ENCODE measurements at places on chromosomes 1 and 21.
A peak's percentile ranks its signal among the peaks of the same experiment; 100 is the strongest.

DNA sequence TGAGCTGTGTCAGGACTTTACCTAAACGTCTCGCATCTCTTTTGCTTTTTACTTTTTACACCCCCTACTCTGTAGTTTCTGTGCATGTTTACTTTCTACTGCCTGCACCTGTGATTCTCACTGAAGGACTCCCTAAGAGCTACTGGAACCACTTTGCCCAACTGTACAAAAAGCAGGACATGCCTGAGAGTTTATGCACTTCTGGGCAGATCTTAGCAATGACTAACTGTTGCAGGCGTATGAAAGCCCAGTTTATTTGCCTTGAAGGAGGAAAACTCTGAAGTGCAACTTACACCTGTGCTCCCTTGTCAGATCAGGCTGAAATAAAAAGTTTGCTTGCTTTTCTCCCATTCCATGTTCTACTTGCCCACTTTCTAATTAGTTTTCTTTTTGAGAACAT, 467.0 kb upstream of the USP24 start:
- DNase-seq, result no peak

- no peak for DNase-seq
Measured at GRCh38 chr1:53311702-53312305, 16.1 kb downstream of the LRP8 start.

DNA sequence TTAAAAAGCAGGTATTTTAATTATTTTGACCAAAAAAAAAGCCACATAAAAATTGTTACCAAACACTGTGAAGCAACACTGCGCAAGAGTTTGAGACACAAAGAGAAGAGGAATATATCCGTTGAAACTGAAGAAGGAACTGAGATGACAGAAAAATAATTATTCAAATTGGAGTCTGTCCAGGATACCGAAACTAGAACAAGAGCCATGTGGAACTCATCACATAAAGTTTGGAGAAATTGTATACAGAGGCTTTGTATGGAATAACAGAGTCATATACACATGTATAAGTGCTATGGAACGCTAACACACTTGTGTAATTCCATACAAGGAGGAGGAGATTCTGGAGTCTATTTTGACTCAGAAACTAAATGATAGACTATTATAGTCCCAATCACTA, 675.1 kb upstream of the ADGRL2 start:
- no peak for DNase-seq

DNA sequence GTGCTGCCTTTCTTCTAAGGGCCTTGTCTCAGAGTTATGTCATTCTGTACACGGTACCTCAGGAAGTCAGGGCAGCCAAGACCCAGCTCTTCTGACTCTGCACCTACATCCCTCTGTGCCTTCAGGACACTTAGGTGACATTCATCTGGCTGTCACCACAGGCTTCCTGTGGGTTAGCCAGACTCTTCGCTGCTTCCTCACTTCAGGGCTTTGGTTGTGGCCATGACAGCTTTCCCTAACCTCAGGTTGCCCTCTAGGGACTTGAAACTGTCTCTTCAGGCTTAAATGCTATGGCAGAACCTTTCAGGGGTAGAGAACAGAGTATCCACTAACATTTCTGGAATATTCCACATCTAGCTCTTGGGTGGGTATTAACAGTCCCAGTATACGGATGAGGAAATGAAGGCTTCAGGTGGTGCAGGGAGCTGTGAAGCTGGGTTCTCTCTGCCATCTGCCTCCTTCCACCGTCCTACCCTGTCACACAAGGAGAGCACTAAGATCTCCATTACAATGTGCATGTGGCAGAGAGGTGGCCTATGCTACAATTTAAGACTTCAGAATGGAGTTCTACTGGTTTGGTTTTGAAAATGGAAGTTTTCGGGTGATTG, 9.9 kb downstream of the TSSK3 start:
- peak; percentile 94 for DNase-seq

DNA sequence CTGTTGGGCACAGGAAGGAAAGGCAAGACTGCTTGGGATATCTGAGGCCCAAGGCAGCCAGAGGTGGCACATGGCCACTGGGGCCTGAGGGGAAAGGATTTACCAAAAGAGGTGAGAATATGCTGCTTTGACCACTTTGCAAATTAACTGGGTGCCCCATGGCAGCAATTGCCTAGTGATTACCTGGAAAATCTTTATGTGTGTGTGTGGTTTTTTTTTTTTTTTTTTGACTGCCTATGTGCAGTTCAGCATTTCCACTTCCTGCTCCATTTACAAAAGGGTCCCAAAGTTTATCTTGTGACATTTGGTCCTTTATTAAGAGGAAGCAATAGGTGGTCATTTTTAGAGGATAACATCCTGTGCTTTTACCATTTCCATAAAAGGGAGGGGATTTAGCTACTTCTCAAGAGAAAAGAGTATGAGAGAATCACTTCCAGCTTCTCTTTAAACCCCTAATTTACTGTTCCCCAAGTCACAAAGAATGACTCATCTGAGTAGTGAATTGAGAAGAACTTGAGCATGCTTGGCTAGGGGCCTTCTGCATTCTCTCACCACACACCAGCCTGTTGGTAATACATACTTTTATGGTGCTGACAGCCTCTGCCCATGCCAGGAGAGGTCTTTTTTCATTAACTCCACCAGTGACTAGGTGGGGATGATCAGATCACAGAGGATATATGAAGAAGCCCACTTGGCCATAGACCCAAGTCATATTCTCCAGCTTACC, 52.1 kb downstream of the SYDE2 start:
- no peak for DNase-seq

GRCh38 chr1:12140016-12140415, 26.8 kb upstream of the TNFRSF1B start:
- DNase-seq, result no peak

DNA sequence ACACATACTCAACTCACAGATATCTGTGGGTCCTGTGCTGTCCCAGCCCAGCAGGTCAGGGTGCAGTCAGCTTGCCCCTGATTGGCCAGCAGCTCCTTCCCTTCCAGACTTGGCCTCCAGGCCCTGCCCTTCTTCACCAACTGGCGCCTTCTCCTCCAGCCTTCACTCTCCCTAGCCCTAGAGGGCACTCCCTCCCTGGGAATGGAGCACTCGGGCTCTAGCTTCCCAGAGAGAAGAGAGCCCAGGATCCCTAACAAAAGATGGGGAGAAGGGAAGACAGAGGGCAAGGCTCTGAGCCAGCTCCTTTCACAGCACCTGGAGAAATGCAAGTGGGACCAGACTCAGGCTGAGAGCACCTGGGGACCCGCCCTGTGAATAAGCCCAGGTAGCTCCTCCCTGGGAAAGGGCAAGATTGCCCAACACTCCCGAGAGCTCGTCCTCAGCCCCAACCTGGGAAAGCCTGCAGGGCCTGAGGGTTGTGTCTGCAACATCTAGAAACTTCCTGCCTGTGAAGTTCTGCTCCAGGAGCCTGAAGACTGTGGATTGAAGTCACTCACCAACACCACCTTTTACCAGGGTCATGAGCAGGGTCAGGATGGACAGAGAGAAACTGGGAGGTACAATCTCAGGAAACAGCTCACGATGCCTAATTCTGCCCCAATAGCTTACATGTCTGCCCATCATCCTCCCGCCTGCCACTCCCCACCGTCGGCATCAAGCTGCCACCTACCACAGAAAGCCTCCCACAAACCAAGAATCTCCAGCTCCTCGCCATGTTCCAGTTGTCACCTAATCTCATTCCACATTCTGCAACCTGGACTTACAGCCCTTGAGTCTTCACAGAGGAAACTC, at the start of gene PGLYRP4:
Gene PGLYRP4 (minus strand): TSS at position 331 of the 852 bp plus-strand sequence. CDS start 909 bp downstream, outside the sequence.
- DNase-seq, result no peak

DNA sequence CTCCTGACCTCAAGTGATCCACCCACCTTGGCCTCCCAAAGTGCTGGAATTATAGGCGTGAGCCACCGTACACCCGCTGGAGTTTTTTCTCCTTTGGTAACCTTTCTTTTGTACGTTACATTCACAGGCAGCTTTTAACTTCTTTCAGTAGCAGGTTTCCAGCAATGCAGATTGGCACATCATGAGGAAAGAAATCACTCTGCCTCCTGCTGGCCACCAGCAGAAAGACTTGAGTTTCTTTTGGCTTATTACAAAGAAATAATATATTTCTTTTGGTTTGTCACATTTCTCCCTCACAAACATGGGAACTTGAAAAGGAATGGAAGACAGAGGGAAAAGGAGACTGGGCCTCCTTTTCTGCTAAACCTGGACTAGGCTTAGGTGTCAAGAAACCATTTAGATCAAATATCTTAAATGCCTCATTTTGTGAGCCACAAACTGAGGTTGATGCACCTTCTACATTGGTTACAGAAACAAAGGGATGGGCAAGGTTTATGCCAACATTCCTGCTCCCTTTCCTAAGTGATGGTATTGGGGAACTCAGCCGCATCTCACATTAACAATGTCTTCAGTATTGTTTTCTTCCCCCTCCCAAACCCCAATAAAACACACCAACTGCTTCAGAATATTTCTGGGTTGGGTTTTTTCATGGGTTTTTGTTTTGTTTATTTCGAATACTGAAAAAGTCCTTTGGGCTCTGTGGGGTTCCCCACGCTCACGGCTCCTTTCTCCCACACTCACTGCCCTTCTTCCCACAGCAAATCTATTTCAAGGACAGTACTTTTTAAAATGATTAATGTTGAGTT, 7.7 kb downstream of the ENSA start:
- peak; percentile 37 for DNase-seq

GRCh38 chr1:98964198-98964597, 40.5 kb downstream of the PLPPR5 start:
- no peak for DNase-seq

- DNase-seq, result no peak
Measured at GRCh38 chr1:200866521-200866920, 6.3 kb upstream of the GPR25 start.

DNA sequence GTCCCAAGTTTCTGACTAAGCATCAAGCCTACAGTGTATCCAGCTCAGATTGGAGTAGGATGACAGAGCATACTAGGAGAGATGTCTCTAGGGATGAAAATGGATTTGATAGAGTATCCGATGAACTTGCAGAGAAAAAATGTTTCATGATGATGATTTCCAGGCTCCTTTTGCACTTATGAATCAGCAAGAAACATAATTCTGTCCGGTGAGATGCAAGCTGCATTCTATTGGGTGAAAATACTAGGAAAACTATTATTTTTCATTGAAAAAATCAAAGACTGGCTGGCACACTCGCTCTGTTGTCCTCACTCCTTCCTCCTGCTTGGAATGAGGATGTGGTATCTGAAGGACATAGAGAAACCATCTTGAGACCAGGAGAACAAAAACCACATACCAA, 35.4 kb upstream of the RAB3GAP2 start:
- no peak for DNase-seq

- no peak for DNase-seq
Measured at GRCh38 chr1:108482708-108483107, 32.6 kb downstream of the NBPF6 start.

DNA sequence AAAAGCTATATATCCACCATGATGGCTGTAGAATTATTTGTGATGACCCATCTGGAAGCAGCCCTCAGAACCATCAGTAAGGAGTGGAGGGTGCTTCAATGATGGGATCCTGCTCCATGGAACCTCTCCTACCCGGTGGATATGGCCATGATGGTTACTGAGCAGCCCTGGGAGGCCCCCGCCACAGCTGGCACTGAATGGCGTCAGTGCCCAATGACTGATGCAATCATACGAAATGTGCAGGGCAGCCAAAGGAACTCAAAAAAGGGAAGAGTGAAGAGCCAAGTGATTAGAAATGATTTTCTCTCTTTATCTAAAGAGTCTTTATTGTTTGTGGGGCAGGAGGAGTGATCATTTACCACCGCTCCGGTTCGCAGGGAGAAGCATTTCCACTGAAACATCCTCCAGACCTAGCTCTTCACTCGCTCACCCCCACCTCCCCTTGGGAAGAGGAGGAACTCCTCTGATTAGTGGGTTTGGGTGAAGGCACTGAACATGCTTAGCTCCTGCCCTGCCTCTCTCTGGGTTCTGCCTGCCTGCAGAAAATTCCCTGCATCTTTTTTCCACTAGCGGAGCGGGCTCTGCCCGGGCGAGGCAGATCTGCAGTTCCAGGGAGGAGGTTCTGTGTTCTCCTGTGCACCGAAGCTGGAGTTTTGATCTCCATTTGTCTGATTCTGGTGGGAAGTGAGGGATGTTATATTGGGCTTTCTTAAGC, 260.3 kb downstream of the GRIK3 start:
- DNase-seq, result no peak

GRCh38 chr1:200258447-200259375, 151.1 kb downstream of the ZNF281 start:
- peak; percentile 32 for DNase-seq

DNA sequence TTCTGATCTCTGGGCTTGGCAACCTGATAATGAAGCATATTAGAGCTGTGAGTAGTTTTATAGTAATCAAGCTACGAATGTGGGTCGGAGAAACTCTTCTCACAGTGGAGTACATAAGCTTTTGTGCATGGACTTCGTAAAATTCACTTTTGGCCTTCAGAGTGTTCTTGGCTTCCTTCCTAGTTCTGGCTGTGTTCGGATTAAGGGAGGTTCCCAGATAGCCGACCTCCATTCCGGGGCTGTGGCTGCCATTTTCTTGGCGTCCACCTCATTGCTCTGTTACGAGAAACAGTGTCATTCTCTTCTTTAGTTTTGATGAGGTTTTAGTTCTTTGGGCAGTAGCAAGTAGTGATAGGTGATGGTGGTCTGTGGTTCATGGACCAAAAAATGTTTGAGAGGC, 26.3 kb downstream of the CAMTA1 start:
- no peak for DNase-seq

GRCh38 chr1:225735252-225736149, 42.1 kb upstream of the SRP9 start:
- DNase-seq, result no peak

- no peak for DNase-seq
Measured at GRCh38 chr1:47226839-47227215, 5.2 kb downstream of the TAL1 start.

- no peak for DNase-seq
Measured at GRCh38 chr1:15425958-15426357, 12.3 kb upstream of the CTRC start.

- DNase-seq, result no peak
Measured at GRCh38 chr1:71350805-71351204, 270.0 kb upstream of the ZRANB2 start.

DNA sequence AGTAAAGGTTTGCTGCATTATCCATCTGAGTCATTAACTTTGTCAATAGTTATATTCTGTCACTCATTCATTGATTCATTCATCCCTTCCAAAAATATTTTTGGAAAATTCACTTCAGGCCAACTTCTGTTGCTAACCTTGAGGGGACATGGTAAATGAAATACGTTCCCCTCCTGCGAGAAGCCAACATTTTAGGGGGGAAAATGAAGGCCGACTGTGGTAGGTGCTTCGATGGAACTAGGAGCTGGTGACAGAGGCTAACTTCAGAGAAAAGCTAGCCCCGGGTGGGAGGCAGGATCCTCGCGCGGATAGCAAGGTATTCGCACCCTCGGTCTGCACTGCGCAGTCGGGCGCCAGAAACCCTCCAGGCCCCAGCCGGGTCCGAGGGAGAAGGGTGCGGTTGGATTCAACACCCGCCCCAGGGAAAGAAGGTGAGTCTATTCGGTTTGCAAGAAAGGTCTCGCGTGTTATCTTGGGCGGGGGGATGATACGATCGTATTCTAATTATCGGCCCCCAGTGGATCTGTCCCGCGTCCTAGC, 646 bp upstream of the RRP15 start:
- no peak for DNase-seq
